ENCODE measurements at places on chromosomes 16 and 17.

GRCh38 chr17:78818152-78818846 lies 22.3 kb downstream of the USP36 start:
- DNase-seq: no peak

GRCh38 chr16:55376567-55377167 lies 52.7 kb downstream of the IRX6 start:
- no peak for DNase-seq

GRCh38 chr17:72125226-72125651 lies 4.4 kb downstream of the SOX9 start:
- no peak for DNase-seq

- DNase-seq: no peak
These were observed 188.6 kb upstream of the PSMD7 start for GRCh38 chr16:74107795-74108610.

DNA sequence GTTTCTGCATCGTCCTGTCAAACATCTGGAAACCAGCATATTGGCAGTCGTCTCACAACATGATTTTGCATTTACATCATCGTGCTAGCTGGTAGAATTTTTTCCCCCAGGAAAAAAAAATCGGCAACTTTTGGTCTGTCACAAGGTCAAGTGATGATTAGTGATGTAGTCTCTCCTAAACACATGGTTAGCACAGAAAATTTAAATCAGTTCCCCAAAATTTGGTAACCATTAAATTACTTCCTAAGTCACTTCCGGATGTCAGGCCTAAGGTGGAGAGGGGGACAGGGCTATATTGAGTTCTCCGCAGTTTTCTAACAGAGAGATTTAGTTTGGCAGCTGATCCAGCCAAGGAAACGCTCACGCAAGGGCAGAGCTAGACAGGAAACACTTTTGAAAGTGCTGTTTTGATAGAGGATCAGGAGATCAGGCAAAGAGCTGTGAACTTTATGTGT lies 271.0 kb upstream of the TBX2 start:
- DNase-seq: no peak

DNA sequence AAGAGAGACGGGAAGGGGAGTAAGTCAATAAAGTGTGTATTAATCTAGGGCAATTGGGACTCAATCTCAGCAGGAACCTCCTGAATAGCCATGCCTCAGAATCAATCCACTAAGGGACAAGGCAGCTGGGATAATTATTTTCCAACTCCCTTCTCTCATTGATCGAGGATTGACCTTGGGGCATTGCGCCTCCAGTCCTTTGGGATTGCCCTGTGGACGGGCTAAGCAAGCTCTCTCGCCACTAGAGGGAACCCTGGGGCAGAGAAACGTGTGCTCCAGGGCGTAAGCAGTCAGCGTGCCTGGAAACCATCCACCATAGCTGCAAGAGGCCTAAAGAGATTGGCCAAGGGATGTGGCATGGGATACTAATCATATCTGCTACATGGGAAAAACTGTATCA lies 53.9 kb upstream of the ERCC4 start:
- DNase-seq: peak; percentile 52

DNA sequence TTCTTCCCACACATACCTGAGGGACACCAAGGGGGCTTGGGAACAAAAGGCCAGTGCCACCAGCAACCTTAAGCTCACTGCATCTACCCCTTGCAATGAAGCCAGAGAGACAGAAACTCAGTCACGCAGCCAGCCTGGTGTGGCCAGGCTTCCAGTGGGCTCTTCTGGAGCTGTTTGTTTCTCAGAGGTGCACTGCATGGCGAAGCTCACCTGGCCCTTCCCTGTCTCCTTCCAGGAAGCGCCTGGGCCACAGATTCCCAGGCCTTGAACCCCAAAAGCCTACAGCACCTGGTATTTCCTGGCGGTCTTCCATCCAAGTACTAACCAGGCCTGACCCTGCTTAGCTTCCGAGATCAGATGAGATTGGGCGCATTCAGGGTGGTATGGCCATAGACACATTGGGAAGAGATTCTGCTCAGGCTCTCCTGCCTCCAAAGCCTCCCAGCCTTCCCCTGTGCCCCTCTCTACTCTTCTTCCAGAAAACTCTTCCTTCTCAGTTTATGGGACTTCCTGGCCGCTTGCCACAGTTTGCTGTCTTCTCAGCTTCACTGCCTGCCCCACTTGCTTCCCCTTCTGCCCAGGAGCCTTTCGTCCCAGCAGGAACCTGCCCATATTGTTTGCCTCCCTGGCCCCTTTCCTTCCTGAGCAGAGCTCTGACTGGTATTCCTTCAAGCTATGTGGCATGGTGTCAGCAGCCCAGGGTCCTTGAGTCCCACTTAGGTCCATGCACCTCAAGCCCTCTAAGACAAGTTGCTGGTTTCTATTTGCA lies 1.6 kb downstream of the CISD3 start:
- peak; percentile 42 for DNase-seq

DNA sequence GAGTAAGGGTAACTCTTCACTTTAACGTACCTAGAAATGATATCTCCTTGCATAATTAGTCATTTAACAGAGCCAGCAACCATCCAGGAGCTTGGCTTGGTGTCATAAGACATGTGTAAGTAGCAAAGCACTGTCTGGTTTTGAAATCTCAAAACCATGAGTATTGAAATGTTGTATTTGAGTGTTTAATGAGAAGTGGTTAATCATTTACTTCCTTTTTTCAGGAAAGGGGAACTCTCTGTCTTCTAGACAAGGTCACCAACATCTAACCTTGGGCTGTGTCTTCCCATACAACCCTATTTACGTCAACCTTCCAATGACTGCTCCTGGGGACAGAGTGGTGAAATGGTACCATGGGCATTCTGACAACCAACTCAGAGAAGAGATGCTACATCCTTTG lies 27.1 kb downstream of the PMP22 start:
- peak; percentile 51 for DNase-seq

GRCh38 chr17:7405350-7406234 lies 1.7 kb upstream of the TMEM256 start:
- DNase-seq: no peak

GRCh38 chr16:79093554-79093967 lies 507.0 kb downstream of the MAF start:
- DNase-seq: peak; percentile 89

DNA sequence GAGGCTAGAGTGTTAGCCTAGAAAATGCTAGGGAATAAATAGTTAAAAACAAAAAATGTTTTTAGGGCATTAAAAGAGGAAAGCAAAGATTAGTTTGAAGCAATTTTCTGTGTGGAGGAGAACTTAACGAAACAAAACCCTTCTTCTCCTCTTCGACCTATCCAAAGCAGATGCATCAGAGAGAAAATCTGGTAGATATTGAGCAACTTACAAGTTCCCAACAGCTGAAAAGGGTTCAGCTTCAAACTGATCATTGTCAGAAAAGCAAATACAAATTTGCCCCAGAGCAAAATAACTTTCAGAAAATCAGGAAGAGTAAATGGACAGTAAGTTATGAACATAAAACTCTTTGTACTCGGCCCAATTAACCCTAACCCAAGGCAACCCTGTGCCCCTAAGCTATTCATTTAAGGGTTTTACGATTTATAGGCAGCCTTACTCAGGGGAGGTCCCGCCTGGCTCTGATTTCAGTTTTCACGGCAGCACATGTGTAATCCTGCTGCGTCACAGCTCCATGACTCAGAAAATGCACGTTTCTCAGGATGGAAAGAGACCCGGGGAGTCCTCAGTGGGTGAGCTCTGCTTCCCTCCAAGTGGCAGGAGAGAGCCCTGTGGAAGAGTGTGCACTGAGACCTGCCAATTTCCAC lies 405.7 kb upstream of the SALL1 start:
- no peak for DNase-seq

- no peak for DNase-seq
These were observed 20.7 kb downstream of the NXN start for GRCh38 chr17:958712-959451.

GRCh38 chr16:6124136-6124535 lies 1026.5 kb upstream of the EEF2KMT start:
- DNase-seq: no peak

DNA sequence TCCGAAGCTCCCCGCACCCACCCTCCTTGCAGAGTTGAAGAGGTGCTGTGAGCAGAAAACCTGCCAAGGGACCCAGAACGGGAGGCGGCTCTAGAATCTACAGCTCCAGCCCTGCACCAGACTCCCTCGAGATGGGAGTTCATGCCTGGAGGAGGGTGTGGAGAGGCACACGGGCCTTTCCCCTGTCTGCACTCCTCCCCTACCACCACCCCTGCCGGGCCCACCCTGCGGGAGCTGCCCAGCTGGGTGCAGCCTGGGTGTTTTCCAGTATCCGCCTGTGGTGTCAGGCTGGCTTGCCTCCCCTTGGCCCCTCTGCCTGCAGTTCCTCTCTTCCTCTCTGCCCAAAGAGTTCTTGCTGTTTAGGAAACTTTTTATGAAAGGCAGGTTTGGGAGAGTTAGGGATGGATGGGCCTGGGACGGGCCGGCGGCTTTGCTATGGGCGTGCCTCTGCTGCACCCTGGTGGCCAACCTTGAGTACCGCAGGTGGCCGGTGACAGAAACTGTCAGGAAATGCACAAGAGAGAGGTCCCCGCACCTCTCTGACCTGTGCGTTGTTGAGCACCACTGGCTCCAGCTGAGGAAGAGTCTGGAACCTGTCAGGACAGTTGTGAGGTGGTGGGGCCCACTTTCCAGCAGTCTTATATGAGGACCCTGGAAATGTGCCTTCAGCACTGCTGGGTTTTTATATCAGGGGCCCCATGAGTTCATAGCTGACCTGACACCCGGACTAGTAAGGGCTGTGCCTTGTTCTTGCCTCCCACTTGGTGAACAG lies 354.1 kb downstream of the SEC14L1 start:
- DNase-seq: peak; percentile 63

GRCh38 chr17:70929226-70929625 lies 759.9 kb downstream of the KCNJ2 start:
- DNase-seq: no peak

DNA sequence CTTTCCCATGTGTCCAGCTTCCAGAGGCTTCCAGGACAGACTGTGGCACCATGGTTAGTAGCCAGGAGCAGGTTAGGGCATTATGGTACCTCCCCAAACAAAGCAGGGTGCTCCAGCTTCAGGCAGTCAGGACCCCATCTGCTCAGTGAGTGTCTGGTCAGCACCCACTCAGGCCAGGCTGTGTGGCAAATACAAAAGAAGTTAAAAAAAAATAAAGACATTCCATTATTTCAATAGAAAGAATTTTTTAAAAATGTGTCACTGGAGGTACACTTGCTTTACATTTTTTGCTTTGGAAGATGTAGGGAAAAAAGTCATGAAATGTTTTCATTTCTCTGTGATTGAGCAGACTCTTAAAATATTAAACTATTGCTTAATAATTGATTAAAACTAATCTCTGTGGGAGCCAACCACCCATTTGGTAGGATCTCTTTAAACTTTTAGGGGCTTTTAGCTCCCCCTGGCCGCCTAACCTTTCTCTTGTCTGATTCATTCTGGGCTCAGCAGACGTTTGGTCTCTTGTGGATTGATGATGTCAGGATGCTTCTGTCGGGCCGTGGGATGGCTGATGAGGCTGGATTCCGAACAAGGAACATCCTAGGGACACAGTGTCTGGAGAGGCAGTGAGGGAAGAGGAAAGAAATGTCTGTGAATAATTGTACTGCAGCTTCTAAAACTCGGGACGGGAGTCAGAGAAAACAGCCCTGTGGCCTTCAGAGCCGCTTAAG lies 28.4 kb upstream of the NPTX1 start:
- no peak for DNase-seq

GRCh38 chr17:54883939-54884338 lies 16.7 kb upstream of the TOM1L1 start:
- no peak for DNase-seq

DNA sequence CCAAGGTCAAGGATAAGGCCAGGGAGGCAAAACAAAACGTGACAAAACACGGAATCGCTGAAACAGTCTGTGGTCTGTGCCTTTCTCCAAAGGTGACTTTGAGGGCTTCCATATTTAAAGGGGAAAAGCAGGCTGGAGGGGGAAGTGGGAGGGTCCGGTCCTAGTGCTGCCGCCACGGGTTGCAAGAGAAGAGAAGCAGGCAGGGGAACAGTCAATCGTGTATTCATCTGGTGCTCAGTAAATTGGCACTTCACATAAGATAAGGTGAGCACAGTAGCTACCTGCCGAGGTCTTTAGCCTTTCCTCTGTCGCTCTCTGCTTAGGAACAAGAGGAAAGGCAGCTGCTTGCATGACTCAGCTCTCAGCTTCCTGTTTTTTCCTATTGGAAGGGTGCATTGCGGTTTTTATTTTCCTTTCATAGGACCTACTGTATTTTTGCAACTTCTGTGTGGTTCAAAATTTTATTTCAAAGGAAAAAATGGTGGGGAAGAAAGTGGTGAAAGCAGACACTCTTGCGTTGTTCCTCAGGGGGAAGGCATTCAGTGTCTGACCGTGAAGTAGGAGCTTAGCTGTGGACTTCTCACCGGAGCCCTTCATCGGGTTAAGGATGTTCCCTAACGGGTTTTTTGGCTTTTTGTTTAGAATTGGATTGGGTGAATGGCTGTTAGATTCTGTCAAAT lies 7.1 kb upstream of the LGALS3BP start:
- peak; percentile 48 for DNase-seq

DNA sequence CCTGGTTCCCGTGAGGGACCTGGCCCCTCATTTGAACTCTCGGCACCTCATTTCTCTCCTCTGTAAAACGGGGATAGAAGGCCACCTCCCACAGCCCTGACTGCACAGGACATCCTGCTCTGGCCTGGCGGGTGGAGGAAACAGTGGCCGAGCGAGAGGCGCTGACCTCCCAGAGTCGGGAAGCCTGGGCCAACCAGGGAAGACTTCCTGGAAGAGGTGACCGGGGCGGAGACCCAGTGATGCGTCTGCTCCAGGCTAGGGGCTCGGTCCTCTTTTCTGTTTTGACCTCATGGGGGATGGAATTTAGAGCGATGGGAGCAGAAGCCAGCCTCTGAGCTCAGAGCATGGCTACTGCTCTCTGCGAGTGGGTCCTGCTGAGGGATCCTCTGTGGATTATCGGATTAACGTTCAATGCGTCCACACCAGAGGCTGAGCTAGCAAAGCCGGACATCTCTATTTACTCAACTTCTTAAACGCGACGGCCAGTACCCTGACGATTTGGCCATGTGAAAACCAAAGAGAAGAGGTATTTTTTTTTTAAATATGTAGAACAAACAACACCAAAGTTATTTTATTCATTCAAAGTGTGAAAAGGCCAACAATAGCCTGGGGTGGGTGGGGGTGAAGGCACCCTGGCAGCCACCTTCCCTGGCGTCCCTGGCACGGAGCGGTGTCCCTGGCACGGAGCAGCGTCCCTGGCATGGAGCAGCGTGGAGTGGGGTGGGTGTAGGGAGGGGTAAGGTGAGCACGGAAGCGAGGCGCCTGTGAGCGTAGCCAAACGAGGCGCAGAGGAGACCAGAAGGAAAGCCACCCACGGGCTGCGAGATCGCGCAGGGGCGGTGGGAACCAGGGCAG lies 9.2 kb upstream of the MSLN start:
- DNase-seq: no peak

GRCh38 chr16:28293601-28293960 lies 1.3 kb downstream of the SBK1 start:
- DNase-seq: no peak

- DNase-seq: no peak
These were observed 119.6 kb upstream of the CHMP6 start for GRCh38 chr17:80872001-80872500.

Data from AML-193 (cell line).